ENCODE measurements at places on chromosomes 4 and X.

DNA sequence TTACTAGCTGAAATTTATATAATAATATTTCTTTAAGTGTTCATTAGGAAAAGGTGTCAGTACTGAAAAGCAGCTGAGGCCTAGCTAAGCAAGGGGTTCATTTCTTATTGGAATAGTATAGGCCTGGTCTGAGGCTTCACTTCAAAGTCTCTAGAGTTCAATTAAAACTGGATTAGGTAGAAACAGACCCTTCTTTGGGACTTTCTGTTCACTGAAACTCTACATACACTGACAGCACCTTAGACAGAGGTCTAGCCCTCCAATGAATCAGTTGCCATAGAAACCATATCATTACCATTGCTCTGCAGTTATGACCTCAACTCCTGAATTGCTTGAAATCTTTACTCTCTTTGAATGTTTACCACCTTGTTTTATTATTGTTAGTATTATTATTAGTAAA, 86.4 kb upstream of the MAB21L2 start:
- DNase-seq = no peak

DNA sequence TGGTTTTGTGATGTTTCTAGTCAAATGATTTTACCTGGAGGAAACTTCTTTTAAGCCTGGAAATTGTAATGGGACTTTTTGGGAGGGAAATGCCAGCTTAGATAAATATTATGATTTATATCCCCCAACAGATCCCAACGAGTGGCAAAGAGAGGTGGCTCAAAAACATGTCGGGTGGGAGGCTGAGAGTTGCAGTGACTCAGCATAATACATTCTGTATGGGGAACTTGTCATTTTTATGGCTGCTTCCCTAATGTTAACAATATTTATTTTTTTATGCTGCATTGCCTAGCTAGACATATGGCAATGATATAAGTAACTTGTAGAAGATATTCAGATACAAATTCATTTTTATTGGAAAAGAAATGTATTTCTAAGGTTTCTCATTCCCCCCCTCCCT, 219.0 kb downstream of the ARHGAP10 start:
- no peak for DNase-seq

GRCh38 chr4:58274553-58274952, 1164.4 kb upstream of the IGFBP7 start:
- no peak for DNase-seq

DNA sequence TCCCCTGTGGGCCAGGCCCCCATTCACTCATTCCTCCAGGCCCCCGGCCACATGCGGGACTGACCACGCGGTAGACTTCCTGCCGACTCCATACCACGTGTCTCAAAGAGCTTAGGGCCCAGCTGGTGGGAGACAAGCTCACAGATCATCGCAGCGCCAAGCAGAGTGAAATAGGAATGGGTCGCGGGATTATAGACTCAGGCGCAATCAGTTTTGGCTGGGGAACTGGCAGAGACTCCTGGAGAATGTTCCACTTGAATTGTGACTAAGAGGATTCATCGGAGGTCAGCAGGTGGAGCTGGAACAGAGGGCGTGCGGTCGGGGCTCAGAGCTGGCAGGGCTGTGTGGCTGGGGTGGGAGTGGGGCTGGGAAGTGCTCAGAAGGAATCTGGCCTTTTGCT, 15.6 kb downstream of the ATP2B3 start:
- no peak for DNase-seq

- DNase-seq = no peak
These were observed 104.6 kb downstream of the TMEM144 start for GRCh38 chr4:158314756-158315487.

- no peak for DNase-seq
These were observed 46.6 kb downstream of the AFM start for GRCh38 chr4:73528171-73528570.

GRCh38 chr4:163744861-163745260, 250.4 kb downstream of the TMA16 start:
- no peak for DNase-seq

Data from NCI-H2171 (cell line).